ENCODE measurements at places on chromosomes 6 and 20. TPM values are rescaled to one million over a fixed set of nuclear protein-coding genes. Genes with fewer than 3 reads are reported as not detected.
A peak's percentile ranks its signal among the peaks of the same experiment; 100 is the strongest.

DNA sequence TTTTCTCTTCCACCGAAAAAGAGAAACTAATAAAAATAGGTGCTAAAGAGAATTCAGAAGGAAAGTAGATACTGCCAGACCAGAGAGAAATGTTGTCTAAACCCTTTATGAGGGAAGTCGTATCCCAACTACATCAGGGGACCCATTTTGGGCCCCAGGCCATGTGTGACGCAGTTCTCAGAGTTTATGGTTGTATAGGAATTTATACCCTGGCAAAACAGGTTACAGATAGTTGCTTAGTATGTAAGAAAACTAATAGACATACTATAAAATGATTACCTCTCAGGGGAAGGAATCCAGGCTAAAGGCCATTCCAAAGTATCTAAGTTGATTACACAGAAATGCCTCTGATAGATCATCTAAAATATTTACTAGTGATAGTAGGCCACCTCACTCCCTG is 28.6 kb upstream of the SLC52A3 start:
- H3K4me1 ChIP-seq = no peaks in the 10 kb centered on the region
- no peak overlapping the region for H3K4me3 ChIP-seq
- no peaks in the 10 kb centered on the region for H3K36me3 ChIP-seq
- DNase-seq = no peak
- H3K27ac ChIP-seq = no peak overlapping the region

DNA sequence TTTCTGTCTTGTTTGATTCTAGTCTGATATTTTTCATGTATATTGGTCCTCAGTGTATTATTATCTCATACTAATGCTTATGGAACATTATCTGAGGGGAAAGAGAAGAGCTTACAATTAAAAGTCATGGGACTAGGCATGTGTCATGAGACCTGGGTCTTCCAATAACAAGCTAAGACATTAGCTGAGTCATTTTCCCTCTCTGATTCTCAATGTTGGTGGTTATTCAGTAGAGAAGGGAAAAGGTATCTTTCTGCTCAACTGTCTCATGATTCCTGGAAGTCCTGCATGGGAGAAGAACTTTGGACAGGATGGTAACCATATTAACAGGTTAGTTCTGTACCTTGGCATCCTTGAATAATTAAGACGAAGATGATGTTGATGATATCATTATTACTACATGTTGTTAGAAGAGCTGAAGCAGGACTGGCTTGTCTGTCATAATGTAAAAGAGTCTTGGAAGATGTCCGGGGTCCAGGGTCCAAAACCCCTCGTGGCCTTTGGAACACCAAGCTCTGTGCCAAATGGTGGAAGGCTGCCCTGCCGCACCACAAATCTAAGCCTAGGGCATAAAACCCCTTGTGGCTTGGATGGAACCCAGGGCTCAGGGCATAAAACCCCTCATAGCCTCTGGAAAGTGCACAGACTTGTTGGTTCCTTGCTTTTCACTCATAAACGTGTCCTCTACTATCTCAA is 19.1 kb downstream of the TRIM38 start:
- no peaks in the 10 kb centered on the region for H3K4me1 ChIP-seq
- no peaks in the 10 kb centered on the region for H3K27me3 ChIP-seq
- H3K36me3 ChIP-seq = peaks cover 91% of the 10 kb centered on the region
- no peak for DNase-seq
- no peak overlapping the region for H3K27ac ChIP-seq

DNA sequence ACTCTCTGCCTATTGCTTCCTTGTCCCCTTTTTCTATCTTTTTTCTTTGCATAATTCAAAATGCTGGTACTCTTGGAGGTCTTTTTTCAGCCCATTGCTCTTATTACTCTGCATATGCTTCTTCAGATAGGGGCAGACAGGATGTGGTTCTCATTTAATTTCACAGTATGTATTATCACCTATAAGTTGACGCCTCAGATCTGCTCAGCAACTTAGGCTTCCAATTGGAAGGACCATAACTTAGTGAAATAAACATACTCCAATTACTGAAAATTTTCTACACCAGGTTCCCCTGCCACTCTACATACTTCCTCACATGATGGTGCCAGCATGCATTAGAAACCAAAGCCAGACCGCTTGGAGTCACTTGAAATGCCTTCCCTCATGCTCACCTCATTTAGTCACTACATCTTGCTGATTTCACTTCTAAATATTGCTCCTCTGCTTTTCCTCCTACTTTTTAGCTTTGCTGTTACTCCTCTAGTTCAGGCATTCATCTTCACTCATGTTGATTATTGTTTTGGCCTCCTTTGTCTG is 34.5 kb upstream of the AHI1 start:
- no peaks in the 10 kb centered on the region for H3K27me3 ChIP-seq
- H3K4me3 ChIP-seq = no peak overlapping the region
- H3K27ac ChIP-seq = no peak overlapping the region

GRCh38 chr6:71460933-71461332 is 172.3 kb downstream of the OGFRL1 start:
- no peaks in the 10 kb centered on the region for H3K27me3 ChIP-seq
- DNase-seq = no peak
- peaks cover 5% of the 10 kb centered on the region for H3K4me1 ChIP-seq

- DNase-seq = no peak
- H3K36me3 ChIP-seq = no peaks in the 10 kb centered on the region
- no peaks in the 10 kb centered on the region for H3K27me3 ChIP-seq
- H3K4me1 ChIP-seq = no peaks in the 10 kb centered on the region
- H3K27ac ChIP-seq = no peak overlapping the region
Measured at GRCh38 chr6:119052987-119053386, 25.5 kb downstream of the FAM184A start.

DNA sequence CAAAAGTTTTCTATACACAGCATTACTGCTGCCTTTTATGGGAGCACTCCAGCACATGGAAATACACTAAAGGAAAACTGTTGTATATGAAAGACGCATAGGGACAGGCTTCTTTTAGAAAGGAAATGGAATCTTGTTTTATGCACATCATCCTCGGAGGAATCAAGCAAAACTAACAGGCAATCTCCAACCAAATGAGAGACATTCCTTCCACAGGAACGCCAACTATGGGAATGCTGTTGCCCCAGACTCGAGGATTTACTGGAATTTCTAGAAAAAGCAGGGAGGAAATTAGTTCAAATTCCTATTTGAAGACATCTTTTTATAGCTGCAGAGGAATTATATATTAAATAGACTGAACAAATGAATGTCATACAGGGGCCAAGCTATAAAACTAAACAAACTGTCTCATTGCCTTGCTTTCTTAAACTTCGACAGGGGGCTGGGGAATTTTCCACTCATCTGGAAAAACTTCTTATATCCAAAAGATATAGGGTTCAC is 52.2 kb downstream of the LYRM4 start:
- H3K27me3 ChIP-seq = no peaks in the 10 kb centered on the region
- no peak overlapping the region for H3K27ac ChIP-seq
- no peak for DNase-seq
- no peak overlapping the region for H3K4me3 ChIP-seq

GRCh38 chr20:10579942-10580341 is 93.9 kb downstream of the JAG1 start:
- H3K36me3 ChIP-seq = no peaks in the 10 kb centered on the region
- H3K27me3 ChIP-seq = no peaks in the 10 kb centered on the region
- H3K27ac ChIP-seq = no peak overlapping the region

- no peaks in the 10 kb centered on the region for H3K27me3 ChIP-seq
- H3K36me3 ChIP-seq = no peaks in the 10 kb centered on the region
- no peak overlapping the region for H3K4me3 ChIP-seq
- H3K27ac ChIP-seq = no peak overlapping the region
Measured at GRCh38 chr6:158023597-158023939, 41.9 kb downstream of the SYNJ2 start.

- no peaks in the 10 kb centered on the region for H3K27me3 ChIP-seq
- peaks cover 25% of the 10 kb centered on the region for H3K36me3 ChIP-seq
Measured at GRCh38 chr6:147381712-147382111, 126.8 kb upstream of the SAMD5 start.

- peak overlapping the region; percentile 77 for H3K4me3 ChIP-seq
- no peak overlapping the region for H3K27ac ChIP-seq
- no peaks in the 10 kb centered on the region for H3K36me3 ChIP-seq
Measured at GRCh38 chr6:7725412-7725811, 487 bp upstream of the BMP6 start.

GRCh38 chr6:139533573-139534471 is 159.4 kb upstream of the CITED2 start:
- H3K27me3 ChIP-seq = no peaks in the 10 kb centered on the region
- DNase-seq = peak; percentile 61
- no peaks in the 10 kb centered on the region for H3K36me3 ChIP-seq
- H3K4me1 ChIP-seq = peaks cover 37% of the 10 kb centered on the region
- H3K4me3 ChIP-seq = peak overlapping the region; percentile 24

GRCh38 chr6:125294036-125294435 is 7.7 kb downstream of the HDDC2 start:
- H3K4me1 ChIP-seq = peaks cover 17% of the 10 kb centered on the region
- H3K27me3 ChIP-seq = no peaks in the 10 kb centered on the region
- peaks cover 59% of the 10 kb centered on the region for H3K36me3 ChIP-seq
- H3K4me3 ChIP-seq = no peak overlapping the region

DNA sequence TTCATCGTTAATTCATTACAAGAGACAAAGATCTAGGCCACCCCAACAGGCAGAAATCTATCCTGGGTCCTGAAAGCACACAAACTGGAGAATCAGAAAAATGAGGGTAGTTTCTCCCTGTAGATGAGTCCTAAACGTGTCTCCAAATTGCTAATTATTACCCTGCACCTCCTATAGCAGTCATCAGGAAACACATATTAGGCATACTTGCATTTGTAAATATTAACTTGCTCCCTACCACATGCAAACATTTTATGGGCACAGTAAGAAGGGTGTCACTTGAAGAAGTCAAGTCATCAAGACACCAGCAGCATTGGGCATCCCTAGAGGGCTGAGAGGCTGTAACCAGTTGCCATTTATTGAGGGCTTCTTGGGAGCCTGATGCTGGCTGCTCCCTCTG is 17.9 kb upstream of the SIRPB1 start:
- H3K27ac ChIP-seq = no peak overlapping the region
- no peaks in the 10 kb centered on the region for H3K4me1 ChIP-seq
- no peaks in the 10 kb centered on the region for H3K27me3 ChIP-seq

GRCh38 chr20:42961771-42962170 is 227.9 kb downstream of the PTPRT start:
- no peak overlapping the region for H3K27ac ChIP-seq
- H3K27me3 ChIP-seq = no peaks in the 10 kb centered on the region
- no peak overlapping the region for H3K4me3 ChIP-seq
- H3K36me3 ChIP-seq = no peaks in the 10 kb centered on the region
- no peak for DNase-seq

GRCh38 chr20:55153001-55153645 is 677.7 kb downstream of the DOK5 start:
- H3K4me1 ChIP-seq = no peaks in the 10 kb centered on the region
- DNase-seq = no peak
- H3K27me3 ChIP-seq = no peaks in the 10 kb centered on the region
- no peak overlapping the region for H3K4me3 ChIP-seq
- H3K27ac ChIP-seq = no peak overlapping the region

- H3K4me1 ChIP-seq = no peaks in the 10 kb centered on the region
- H3K27ac ChIP-seq = no peak overlapping the region
- no peaks in the 10 kb centered on the region for H3K27me3 ChIP-seq
- H3K36me3 ChIP-seq = no peaks in the 10 kb centered on the region
- DNase-seq = no peak
- H3K4me3 ChIP-seq = no peak overlapping the region
Measured at GRCh38 chr6:160300076-160300695, 41.6 kb upstream of the SLC22A2 start.

GRCh38 chr6:116363759-116364158 is 7.0 kb upstream of the DSE start:
- H3K4me1 ChIP-seq = no peaks in the 10 kb centered on the region
- no peaks in the 10 kb centered on the region for H3K36me3 ChIP-seq
- DNase-seq = no peak

DNA sequence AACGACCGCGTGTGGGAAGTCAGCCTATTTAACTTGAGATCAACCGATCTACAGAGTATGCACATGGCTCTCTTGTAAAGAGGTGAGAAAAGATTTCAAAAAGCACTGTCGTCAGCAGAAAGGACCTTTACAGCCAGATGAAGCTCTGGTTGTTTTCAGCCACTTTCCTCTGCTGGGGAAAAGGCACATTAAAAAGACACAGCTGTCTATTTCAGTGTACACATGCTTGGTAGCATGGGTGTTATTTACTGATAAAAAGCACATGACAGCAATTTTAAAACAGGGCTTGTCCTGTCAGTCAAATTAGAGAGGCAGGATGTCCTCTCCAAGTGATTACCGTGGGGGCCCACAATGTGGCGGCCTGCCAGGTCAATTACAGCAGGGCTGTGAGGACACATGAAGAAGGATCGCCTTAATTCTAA is 188.9 kb downstream of the PRKN start:
- no peaks in the 10 kb centered on the region for H3K4me1 ChIP-seq

DNA sequence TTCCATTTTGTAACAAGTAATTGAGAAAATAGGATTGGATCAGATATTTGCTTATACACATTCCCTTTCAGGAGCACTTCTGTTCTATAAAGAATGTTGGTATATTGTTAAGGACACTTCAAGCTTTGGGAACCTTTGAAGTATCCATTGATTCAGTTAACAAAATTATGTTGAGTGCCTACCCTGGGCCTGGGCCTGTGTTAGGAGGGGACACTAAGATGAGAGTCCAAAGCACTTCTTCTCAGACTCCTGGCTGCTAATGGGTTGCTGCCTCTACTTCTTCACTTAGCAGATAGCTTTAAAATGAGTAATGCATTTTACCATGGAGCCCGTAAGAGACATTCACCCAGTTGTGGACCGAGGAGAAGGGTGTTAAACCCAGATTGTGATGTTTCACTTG is 40.3 kb downstream of the PTPN1 start:
- H3K36me3 ChIP-seq = peaks cover 9% of the 10 kb centered on the region
- H3K27ac ChIP-seq = no peak overlapping the region
- DNase-seq = no peak
- no peak overlapping the region for H3K4me3 ChIP-seq
- no peaks in the 10 kb centered on the region for H3K27me3 ChIP-seq

DNA sequence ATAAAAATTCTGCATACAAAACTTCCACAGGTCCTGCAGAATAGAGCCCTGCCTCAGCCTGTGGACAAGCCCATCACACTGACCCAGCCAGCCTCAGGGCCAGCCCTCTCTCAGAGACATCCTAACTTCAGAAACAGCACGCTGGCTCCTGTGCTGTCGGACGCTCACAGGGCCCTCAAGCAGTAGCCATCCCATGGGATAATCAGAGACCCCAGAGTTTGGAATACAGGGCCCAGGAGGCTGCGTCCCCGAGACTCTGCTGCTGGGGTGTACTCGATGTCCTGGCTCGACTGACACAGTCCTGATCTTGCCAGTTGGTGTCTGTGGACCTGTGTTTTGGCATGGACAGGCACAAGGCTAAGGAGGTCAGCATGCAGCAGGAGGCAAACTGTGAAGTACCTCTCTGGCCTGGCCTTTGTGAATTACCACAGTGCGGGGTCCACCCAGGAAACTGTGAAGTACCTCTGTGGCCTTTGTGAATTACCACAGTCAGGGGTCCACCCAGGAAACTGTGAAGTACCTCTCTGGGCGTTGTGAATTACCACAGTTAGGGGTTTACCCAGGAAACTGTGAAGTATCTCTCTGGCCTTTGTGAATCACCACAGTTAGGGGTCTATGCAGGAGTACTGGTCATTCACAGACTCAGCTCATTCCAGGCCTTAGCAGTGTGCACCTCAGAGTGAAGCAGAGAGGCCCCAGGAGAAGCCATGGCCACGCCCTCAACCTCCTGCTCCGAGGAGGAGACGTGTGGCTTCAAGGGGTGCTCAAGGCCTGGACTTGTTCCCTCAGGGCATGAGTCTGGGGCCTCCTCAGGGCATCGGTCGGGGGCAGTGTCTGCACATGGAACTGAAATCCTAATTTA is 212.4 kb downstream of the SYNDIG1 start:
- H3K27me3 ChIP-seq = no peaks in the 10 kb centered on the region
- no peak for DNase-seq
- no peak overlapping the region for H3K4me3 ChIP-seq
- no peaks in the 10 kb centered on the region for H3K4me1 ChIP-seq

Gene SUMO4
- 2.0 TPM for total RNA-seq

Gene EEF1A2
- total RNA-seq = 0.77 TPM

Gene SLC13A3
- 2.0 TPM for total RNA-seq

Gene SOBP
- total RNA-seq = 6.9 TPM
